HCEC 1CT (cell line): ENCODE measurements at places on chromosomes 1 and 21.
A peak's percentile ranks its signal among the peaks of the same experiment; 100 is the strongest.

- no peak for DNase-seq
Observed at GRCh38 chr1:27007909-27008582, 4.6 kb downstream of the TENT5B start.

- DNase-seq: peak; percentile 78
Observed at GRCh38 chr1:181113059-181113641, 24.6 kb downstream of the IER5 start.

DNA sequence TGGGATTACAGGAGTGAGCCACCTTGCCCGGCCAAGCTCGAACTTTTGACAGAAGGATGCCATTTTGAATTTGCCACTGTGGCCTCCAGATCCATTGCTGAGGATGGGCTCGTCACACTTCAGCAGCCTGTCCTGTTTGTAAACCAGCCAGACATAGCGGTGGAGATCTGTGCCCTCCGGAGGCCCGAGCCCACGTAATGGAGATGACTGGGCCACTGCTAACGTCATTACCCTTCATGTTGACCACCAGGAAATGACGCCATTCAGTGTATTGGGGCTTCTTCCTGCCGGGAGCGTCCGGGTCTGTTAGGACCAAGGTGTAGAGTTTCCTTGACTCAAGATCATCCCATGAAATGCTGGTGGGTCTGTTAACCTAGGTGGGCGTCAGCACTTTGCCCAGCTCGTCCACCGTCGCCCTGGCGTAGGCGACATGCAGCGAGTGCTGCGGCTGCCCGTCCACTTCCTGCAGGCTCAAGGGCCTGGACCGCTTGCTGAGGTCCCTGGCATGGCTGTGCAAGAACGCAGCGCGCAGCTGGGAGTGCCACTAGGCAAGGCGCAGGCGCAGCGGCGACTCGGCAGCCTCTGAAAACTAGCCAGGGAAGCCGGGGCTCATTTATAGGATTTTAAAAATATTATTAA, 40.8 kb downstream of the PTPRC start:
- no peak for DNase-seq

- peak; percentile 67 for DNase-seq
Observed at GRCh38 chr1:182149411-182149965, 88.0 kb upstream of the ZNF648 start.

DNA sequence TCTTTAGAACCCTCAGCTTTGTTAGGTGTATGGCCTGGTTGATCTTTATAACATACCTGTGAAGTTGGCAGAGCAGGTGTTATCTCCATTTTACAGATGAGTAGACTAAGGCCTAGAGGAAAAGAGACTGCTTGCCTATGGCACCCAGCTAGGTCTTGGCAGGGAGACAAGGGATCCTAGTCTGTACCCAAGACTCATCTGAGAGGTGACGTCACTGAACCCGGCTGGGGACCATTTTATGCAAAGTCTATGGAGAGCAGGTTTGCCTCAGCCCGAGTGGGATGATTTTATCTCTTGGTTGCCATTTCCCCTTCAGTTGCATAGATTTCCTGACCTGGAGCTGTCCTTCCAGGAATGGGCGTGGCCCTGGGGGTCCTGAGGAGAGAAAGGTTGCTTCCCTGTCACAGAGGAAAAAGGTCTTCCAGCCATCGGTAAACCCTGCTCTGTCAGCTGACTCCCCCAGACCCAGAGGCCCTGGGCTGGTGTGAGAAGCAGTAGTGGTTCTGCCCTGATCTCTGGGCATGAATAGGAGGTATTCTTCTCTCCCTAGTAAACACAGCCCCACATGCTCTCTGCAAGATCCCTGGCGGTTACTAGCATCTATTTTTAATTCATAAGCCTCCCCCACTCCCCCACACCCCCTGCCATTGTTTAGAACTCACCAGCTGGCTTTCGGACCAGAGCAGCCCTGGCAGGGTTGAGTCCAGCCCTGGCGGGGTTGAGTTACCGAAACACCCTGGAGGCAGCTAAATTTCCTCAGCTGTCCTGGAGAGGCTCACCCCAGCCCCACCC, 19.6 kb downstream of the TMCC2 start:
- no peak for DNase-seq

DNA sequence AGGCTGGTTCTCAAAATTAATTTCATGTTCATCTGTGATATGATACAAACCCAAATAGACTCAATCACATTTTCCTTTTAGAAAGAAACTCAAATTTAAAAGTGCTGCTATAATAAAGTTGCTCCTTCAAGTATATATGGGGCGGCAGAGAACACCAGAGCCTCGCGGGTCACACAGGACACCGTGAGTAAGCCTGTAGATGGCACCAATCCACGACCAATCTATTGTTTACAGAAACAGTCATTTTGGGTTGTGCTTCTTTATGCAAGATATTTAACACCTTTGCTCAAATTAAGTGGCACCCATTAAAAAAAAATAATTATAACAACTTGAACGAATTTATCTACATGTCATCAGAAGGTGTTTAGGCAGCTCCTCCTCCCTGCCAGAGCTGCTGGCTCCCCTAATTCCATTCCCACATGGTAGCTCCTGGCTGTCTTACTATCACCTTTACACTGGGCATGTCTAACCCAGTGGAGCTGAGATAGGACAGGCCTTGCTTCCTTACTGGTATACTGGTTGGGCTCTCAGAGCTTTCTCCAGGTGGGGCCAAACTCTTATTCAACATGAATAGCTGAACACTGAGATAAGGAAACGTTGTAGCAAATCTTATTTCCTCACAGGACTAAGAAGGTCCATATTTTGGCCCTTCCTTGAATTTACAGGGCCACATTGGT, 287.0 kb downstream of the SDCCAG8 start:
- no peak for DNase-seq

DNA sequence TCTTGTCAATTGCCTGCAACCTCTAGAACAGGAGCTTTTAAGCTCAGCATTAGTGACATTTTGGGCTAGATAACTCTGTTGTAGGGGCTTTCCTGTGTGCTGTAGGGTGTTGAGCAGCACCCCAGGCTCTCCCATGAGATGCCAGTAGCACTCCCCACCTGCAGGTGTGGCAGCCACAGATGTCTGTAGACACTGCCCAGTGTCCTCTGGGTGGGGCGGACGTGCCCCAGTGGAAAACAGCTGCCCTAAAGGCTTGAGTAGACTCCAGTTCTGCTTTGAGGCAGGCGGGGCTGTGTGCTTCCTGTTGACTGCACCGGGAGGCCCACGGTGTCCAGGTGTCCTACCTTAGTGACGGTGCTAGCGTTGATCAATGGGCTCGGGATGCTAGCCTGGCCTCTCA, 16.9 kb upstream of the PWP2 start:
- no peak for DNase-seq

GRCh38 chr1:117674521-117675400, 68.9 kb downstream of the TENT5C start:
- DNase-seq: peak; percentile 45

GRCh38 chr1:115647047-115647446, 5.3 kb downstream of the VANGL1 start:
- DNase-seq: no peak

DNA sequence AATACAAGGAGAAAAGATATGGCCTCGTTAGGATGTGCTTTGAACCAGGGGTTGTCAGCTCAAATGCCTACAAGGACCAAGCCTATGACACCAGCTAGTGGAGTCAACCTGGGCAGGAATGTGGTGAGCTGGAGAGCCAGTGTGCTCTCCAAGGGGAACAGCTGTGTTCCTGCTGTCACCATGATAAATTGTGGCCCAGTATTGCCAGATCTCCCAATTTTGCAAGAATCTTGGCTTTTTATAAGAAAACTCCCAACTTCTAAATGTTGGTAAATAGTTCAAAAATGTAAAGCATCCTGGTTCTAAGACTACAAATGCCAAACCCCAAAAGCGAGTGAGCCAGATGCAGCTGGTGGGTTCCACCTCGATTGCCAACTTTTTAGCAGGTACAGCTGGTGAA, 391.1 kb downstream of the PLPP3 start:
- DNase-seq: no peak

- DNase-seq: no peak
Observed at GRCh38 chr1:198449261-198449660, 91.2 kb downstream of the ATP6V1G3 start.

GRCh38 chr1:151807131-151807530, 1.9 kb upstream of the LINGO4 start:
- DNase-seq: no peak

DNA sequence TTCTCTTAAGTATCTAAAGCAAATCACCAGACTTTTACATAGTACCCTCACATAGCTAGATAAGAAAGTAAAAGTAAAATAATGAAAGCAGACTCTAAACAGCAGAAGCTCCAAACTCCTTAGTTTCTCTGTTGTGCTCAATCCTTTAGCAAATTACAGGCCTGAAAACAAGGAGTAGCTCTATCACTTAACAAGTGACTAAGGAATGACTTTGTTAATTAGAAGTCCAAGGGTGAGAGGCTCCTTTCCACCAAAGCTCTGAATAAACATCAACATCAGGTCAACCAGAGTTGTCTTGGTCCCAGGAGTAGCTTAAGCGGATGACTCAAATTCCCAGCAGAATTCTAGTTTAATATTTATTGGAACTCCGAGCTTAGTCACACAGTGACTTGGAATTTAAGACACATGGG, 5.9 kb downstream of the NRIP1 start:
- peak; percentile 76 for DNase-seq

- DNase-seq: no peak
Observed at GRCh38 chr1:10048601-10049000, 15.8 kb downstream of the UBE4B start.

- DNase-seq: no peak
Observed at GRCh38 chr1:222031318-222031717, 289.4 kb upstream of the DUSP10 start.

DNA sequence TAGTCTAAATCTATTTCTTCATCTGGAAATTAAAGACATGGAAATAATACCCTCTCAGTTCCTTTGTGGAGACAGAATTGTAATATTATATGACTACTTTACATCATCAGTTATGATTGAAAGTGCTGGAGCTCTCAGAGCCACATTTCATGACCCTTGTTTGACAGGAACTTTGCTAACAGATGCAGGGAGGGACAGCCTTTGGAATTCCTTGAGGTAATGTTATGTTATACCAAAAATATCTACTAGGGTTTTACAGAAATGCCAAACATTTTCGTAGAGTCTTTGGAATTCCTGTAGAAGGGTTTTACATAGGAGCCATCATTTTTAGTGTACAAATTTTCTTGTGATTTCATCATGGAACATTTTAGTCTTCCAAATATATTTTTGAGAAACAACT, 57.4 kb upstream of the ADAMTS5 start:
- peak; percentile 16 for DNase-seq

DNA sequence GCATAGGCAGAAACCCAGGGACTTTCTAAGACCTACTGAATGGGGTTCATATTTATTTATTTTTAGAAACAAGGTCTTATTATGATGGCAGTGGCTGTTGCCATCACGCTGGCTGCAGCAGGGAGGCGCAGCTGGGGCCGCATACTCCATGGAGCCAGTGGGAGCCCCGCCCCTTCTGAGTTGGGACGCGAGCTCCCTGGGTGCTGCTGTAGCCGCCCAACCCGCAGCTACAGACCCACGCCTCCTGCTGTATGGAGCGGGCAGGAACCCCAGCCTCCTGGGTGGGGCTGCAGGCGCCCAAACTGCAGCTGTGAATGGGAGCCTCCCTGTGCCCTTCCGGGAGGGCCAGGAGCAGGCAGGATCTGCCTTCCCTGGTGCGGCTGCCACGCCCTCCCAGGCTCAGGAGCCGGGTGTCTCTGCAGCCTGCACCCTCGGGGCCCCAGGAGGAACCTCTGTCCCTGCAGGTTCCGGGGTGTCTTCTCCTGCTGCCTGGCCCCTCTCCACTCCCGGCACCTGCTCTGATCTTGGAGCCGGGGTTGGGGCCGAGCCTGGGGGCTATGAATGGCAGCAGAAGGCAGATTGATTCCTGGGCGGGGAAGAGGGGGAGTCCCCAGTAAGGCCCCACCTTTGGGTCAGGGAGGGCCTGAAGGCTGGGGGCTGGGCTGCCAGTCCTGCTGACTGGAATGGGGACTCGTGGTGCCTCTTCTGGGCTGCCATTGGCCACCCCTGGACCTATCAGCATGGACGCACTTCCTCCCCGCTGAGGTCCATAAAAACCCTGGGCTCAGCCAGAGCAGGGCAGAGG, 66.5 kb upstream of the LRRN2 start:
- DNase-seq: no peak

DNA sequence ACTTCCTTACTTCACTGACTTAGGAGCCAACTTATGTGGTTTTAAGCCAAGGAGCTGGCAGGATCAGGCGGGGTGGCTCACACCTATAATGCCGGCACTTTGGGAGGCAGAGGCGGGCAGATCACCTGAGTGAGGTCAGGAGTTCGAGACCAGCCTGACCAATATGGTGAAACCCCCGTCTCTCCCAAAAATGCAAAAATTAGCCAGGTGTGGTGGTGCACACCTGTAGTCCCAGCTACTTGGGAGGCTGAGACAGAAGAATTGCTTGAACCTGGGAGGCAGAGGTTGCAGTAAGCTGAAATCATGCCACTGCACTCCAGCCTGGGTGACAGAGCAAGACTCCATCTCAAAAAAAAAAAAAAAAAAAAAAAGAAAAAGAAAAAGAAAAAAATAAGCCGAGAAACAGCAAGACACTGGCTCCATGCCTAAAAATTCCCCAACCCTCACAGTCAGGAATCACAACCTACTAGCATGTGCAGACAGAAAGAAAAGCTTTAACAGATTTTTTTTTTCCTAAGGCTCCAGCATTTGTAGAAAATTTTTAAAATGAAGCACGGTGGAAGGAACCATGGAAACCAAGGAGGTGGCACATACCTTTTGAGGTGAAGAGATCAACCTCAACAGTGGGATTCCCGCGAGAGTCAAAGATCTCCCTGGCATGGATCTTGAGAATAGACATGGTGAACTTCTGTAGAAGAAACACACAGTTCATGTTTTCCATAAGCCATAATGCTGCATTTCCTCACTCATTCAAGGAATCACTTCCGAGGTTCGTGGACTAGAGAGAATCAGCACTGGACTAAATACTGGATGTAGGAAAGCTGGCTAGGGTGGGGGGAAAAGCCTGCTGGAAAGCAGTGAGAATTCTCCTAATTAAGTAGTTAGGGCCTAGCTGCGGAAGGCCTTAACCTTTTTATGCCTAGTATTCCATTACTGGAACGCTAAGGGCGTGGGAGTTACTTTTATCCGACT, 4.0 kb downstream of the ENO1 start:
- no peak for DNase-seq

DNA sequence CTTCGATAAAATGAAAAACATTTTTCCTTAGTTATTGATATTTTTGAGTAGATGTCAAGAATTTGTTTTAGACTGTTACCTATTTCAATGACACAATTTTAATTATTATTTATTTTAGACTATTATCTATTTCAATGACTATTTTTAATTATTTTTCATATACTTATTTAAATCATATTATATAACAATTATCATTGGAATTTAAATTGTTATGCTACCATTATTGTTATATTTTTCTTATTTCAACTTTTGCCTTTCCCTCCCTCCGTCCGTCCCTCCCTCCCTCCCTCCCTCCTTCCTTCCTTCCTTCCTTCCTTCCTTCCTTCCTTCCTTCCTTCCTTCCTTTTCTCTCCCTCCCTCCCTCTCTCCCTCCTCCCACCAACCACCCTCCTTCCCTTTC, 229.3 kb downstream of the GRIK1 start:
- DNase-seq: no peak

DNA sequence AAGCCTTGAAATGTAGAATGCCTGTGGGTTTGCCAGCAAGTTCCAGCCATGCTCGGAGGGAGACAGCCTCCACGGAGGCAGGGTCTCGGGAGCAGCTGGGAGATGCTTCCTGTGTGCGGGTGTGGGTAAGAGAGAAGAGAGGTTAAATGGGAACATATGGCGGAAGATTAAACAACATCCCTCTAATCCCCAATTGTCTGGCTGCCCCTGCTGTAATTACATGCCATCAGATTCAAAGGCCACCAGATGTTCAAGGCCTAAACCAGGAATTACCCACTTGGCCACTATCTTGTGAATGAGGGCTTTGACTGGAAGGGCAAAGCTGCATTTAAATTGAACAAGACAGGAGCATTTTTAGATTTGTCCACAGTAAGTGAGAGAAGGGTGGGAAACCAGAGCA, 81.4 kb upstream of the BACE2 start:
- no peak for DNase-seq
